ENCODE measurements at places on chromosomes 11 and 22.
A peak's percentile ranks its signal among the peaks of the same experiment; 100 is the strongest.

DNA sequence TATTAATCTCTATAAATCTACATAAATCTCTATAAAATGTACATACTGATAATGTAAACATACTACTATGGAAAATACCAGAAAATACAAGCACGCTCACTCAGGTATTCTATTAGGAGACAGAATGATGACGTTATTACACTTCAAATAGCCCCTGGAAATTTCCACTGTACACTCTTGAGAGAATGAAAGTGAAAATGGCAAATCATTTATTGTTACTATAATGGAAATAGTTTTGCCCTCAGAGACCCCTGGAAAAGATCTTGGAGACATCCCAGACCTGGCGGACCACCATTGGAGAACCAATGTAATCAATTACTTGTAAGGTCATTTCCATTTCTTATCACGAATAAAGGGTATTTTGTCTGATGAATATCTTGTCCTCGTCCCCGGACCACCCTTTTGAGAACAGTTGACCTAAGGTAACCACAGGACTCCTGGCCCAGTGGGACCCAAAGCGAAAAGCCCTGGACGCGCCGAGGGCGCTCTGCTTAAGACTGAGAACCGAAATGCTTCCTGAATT, 509 bp upstream of the PRRG4 start:
- DNase-seq: no peak
- peaks cover 4% of the 10 kb centered on the region for H3K4me1 ChIP-seq
- peaks cover 25% of the 10 kb centered on the region for H3K27me3 ChIP-seq
- no peaks in the 10 kb centered on the region for H3K36me3 ChIP-seq
- peak overlapping the region; percentile 85 for H3K27ac ChIP-seq
- H3K4me3 ChIP-seq: peak overlapping the region; percentile 86

DNA sequence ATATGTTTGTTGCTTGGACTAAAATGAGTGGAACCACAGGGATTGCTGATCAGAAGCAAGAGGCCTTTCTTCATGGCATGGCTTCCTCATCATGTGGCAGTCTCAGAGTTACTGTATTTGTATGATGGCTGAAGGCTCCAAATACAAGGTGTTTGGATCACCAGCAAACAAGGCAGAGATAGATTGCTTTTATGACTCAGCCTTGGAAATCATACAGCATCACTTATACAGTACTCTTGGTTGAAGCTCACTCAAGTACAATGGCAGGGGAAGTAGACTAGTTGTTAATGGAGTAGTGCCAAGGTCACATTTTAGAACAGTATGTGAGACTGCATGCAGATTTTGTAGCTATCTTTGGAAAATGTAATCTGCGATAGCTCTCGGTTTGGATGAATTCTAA, 16.6 kb downstream of the CAPRIN1 start:
- peak overlapping the region; percentile 41 for H3K27ac ChIP-seq
- DNase-seq: no peak
- peaks cover 64% of the 10 kb centered on the region for H3K4me1 ChIP-seq
- peaks cover 38% of the 10 kb centered on the region for H3K36me3 ChIP-seq
- H3K27me3 ChIP-seq: no peaks in the 10 kb centered on the region
- H3K4me3 ChIP-seq: no peak overlapping the region

GRCh38 chr11:112784323-112785073, 176.7 kb upstream of the NCAM1 start:
- H3K36me3 ChIP-seq: no peaks in the 10 kb centered on the region
- no peak overlapping the region for H3K4me3 ChIP-seq
- no peak for DNase-seq

DNA sequence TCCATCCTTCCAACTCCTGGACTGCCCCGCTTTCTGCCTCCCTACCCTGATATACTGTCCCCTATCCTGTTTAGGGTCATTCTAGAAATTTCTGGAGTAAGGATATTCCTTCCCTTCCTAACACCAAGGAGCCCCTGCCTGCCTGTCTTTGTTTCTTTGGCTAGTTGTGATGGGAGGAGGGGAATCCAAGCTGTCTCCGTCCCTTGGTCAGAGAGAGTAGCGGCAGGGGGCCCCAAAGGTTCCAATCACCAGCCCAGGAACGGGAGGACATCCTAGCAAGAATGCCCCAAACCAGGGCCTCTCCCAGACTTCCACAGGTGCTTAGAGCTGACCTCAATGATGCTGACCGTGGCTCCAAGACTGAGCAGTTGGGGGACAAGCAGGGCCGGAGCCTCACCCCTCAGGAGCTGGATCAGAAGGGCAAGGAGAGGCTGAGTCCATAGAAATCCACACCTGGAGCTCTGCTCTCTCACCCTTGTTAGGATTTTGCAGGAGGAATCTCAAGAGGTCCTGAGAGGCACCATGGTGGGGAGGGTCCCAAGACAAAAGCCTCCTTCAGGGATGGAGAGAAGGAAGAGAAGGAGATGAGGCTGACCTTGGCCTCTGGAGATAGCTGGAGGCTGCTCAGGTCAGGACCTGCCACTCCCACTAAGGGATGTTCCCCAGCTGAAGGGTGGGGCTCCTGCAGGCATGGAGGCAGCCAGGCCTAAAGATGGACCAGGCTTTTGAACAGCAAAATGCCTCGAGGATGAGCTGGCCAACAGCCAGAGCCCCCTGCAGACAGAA, 13.6 kb downstream of the SLC22A12 start:
- DNase-seq: no peak
- no peaks in the 10 kb centered on the region for H3K27me3 ChIP-seq
- no peak overlapping the region for H3K4me3 ChIP-seq
- peaks cover 2% of the 10 kb centered on the region for H3K4me1 ChIP-seq
- no peaks in the 10 kb centered on the region for H3K36me3 ChIP-seq

GRCh38 chr11:123678246-123678645, 23.8 kb upstream of the SCN3B start:
- peaks cover 3% of the 10 kb centered on the region for H3K27me3 ChIP-seq
- no peak overlapping the region for H3K4me3 ChIP-seq
- H3K4me1 ChIP-seq: peaks cover 15% of the 10 kb centered on the region
- no peak for DNase-seq
- H3K36me3 ChIP-seq: no peaks in the 10 kb centered on the region
- H3K27ac ChIP-seq: no peak overlapping the region

DNA sequence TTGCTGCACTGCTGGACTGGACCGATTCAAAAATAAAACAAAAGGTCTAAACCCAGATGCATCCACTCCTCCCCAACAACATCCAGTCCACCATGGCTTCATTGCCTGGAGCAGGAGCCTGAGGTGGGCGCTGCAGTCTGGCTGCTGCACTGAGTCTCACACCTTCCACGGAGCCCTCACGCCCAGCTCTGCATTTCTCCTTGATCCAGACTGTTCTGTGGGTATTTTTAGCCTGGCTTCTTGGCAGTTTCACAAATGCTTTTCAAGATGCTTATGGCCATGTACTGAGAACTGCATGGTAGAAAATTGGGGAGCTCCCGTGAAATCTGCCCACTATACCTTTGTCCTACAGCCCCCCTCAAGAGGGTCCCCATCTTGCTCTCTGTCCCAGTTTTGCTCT, 53.3 kb upstream of the JAM3 start:
- H3K4me3 ChIP-seq: no peak overlapping the region
- H3K27me3 ChIP-seq: peaks cover 7% of the 10 kb centered on the region
- H3K36me3 ChIP-seq: no peaks in the 10 kb centered on the region
- H3K27ac ChIP-seq: no peak overlapping the region
- H3K4me1 ChIP-seq: peaks cover under 1% of the 10 kb centered on the region
- DNase-seq: no peak

- H3K27ac ChIP-seq: peak overlapping the region; percentile 95
- DNase-seq: peak; percentile 91
- peaks cover 37% of the 10 kb centered on the region for H3K4me1 ChIP-seq
- H3K36me3 ChIP-seq: peaks cover 46% of the 10 kb centered on the region
- H3K27me3 ChIP-seq: no peaks in the 10 kb centered on the region
Observed at GRCh38 chr11:62786318-62787004, 741 bp upstream of the TMEM179B start.

DNA sequence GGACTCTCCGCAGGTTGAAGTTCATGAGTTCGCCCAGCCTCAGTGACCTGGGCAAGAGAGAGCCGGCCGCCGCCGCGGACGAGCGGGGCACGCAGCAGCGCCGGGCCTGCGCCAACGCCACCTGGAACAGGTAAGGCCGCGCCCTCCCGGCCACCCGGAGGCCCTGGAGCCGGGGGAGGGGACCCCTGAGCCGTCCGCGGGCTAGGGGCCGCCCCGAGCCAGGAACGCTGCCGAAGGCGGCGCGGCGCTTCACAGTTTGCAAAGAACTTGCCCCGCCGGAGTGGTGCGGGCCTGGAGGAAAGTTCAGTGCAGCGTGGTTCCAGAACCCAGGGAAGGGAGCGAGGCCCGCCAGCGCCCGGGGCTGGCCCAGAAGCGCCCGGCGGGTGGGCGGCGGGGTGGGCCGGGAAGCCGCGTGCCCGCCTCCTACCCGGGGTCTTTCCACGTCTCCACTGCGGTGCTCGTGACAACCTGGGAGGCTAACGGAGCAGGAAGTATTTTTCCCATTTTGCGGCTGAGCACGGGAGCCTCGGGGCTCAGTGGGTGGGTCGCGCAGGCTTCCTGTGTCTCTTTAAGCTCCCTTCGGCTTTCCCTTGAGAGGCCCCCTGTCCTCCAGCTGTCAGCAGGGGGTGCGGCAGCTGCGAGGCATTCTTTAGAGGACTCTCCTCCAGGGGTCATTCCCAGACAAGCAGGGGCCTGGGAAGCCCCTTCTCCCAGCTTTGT, 635 bp downstream of the PRR5 start:
- H3K27me3 ChIP-seq: no peaks in the 10 kb centered on the region
- peaks cover 3% of the 10 kb centered on the region for H3K36me3 ChIP-seq
- H3K4me3 ChIP-seq: peak overlapping the region; percentile 74
- peaks cover 39% of the 10 kb centered on the region for H3K4me1 ChIP-seq

All from activated CD8-positive, alpha-beta T cell treated with anti-CD3 and anti-CD28 coated beads for 36 hours (primary cell).